Stimulated activated CD4-positive, alpha-beta T cell treated with anti-CD3 and anti-CD28 coated beads, Interleukin-1b, Interleukin-23, amount 100 ng/mL, for 1 hour (primary cell): ENCODE measurements at places on chromosomes 11 and 22.

DNA sequence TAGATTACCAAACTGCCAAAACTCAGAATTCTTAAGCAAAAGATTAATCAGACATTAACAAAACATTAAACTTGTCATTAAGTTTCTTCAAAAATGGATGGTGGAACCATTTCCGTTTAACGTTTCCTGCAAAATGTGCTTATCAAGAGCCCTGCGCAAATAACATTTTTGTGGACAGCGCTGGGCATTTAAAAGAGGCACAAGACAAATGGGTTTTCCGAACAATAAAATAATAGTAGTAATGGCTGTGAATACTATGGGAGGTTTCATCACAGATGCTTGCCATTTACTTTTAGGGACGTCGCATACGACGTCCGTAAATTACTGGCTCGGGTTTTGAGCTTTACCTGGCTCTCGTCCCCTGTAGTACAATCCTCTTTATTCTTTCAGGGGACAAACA is 1.1 kb downstream of the NPAT start:
- no peak for DNase-seq

DNA sequence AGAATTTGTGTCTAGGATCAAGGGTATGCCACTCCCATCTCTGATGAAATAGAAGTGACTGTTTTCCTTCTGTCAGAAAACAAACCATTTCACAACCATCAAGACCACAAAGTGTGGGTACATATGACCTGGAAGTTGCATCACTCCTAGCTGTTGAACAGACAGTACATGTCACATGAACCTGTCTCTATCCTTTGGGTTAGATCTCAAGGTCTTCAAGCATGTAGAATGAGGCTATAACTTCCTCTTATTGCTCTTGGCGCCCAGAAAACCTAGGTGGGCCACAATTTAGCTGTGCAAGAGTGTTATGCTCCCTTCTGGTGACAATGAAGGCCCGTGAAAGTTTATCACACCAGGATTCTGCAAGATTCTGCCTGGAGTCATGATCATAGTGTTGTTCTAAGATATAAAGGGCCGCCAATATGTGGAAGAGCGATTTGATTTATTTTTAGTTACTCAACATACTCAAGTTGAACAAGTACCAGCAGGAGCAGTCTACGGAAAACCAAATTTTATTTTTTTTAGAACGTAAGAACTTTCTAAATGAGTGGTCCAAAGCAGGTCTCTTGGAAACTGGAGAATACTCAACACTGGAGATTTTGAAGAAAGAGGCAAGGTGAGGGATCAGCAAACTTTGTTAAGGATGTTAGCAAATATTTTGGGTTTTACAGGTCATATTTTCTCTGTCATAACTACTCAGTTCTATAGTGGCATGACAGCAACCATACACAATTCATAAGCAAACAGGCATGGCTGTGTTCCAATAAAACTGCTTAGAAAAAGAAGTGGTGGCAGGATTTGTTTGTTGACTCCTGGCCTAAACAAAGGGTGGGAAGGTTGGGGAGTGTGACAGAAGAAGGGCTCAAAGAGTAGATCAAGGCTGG is 101.8 kb downstream of the USP35 start:
- DNase-seq = no peak

- no peak for DNase-seq
Measured at GRCh38 chr11:110763249-110764011, 51.2 kb upstream of the ARHGAP20 start.

DNA sequence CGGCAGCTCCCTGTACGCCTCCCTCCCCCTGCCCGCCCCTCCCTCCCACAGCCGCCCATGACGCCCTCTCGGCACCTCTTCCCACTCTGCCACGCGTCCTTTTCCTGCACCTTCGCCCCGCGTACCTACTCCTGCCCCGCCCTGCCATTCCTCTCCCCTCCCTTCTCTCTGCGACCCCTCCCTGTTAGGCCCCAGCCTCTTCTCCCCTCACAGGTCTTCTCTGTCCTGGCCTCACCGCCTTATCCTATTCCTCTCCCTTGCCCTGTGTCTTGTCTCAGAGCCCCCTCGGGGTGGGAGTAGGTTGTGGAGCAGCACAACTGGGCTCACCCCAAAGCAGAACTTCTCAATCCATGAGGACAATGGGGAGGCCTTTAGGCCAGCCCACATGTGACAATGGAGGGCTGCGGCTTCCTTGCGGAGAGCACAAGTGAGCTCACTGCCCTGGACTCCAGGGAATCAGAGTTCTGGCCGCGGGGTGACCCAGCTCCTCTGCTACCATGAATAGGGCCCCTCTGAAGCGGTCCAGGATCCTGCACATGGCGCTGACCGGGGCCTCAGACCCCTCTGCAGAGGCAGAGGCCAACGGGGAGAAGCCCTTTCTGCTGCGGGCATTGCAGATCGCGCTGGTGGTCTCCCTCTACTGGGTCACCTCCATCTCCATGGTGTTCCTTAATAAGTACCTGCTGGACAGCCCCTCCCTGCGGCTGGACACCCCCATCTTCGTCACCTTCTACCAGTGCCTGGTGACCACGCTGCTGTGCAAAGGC is 539 bp downstream of the SLC35C1 start:
- no peak for DNase-seq

- peak; percentile 25 for DNase-seq
Measured at GRCh38 chr22:45318558-45319323, 9.0 kb downstream of the FAM118A start.

- no peak for DNase-seq
Measured at GRCh38 chr22:43277987-43278601, 65.1 kb downstream of the SCUBE1 start.

DNA sequence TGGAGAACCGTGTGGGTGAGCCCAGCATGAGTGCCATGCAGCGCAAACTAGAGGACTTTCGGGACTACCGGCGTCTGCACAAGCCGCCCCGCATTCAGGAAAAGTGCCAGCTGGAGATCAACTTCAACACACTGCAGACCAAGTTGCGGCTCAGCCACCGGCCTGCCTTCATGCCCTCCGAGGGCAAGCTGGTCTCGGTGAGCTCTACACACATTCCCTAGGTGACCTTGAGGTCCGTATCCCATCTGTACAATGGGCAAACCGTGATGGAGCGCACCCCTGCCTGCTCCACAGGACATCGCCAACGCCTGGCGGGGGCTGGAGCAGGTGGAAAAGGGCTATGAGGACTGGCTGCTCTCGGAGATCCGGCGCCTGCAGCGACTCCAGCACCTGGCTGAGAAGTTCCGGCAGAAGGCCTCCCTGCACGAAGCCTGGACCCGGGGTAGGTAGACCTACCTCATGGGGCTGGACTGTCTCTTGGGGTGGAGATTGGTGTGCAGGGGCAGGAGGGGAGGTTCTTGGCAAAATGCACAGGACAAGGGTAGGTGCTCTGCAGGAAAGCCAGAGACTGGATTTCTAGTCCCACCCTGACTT is 10.6 kb downstream of the CTSF start:
- DNase-seq = no peak

- no peak for DNase-seq
Measured at GRCh38 chr22:20420157-20420842, 17.3 kb downstream of the SCARF2 start.

GRCh38 chr11:269146-269890 is 8.9 kb upstream of the NLRP6 start:
- DNase-seq = no peak

GRCh38 chr11:46121724-46122477 is 647 bp upstream of the PHF21A start:
- DNase-seq = peak; percentile 46

DNA sequence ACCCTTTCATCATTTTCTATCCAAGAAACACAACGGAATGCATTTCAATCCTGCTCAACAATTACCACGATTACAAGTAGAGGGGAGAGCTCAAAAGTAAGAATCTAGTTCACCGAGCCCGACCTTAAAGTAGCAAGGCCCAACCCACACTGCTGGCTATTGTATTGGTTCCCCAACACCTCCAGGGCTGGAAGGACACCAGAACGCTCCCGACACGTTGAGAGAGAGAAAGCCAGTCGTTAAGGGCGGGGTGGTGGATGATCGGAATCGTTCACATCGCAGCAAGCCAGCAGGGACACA is 690 bp downstream of the CKAP5 start:
- no peak for DNase-seq

GRCh38 chr11:9861860-9862725 is 198.2 kb downstream of the SWAP70 start:
- DNase-seq = no peak

- no peak for DNase-seq
Measured at GRCh38 chr11:109043315-109043714, 378.4 kb downstream of the DDX10 start.

DNA sequence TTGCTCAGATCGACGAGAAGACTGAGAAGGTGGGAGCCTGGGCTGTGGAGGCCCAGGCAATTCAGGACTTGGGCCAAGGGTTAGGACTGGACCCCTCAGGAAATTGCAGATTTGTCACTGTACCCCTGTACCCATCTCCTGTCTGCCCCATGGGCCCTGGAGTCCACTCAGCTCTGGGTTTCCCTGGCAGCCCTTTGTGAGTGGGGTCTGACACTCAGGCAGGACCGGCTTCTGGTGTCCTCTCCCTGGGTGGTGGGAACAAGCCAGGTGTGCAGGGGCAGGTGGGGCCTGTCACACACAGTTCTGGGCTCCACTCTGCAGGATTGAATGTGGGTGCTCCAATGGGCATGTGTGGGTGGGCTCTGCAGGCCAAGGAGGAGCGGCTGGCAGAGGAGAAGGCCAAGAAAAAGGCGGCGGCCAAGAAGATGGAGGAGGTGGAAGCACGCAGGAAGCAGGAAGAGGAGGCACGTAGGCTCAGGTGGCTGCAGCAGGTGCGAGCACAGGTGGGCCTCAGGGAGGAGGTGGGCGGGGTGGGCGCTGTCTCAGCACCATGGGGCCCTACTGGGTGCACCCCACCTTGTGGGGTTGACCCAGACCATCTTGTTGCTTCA is 21.6 kb downstream of the INCENP start:
- DNase-seq = no peak

GRCh38 chr11:69530278-69531070 is 49.0 kb downstream of the LINC01488 start:
- DNase-seq = no peak

DNA sequence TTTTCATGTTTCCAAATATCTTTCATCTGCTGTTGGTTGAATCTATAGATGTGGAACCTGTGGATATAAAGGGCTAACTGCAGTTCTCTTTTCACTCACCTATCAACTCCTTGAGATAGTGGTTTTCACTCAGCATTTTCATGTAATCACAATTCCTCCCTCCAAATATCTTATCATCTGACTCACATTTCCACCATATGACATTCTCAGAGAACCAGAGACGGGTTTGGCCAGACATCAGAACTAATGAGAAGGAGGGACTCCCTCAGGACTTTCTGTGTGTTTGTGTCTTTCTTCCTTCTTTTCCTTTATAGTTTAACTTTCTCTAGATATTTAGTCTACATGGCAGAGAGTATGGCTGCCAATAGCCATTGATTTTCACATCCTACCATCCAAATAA is 134.8 kb upstream of the DDI1 start:
- no peak for DNase-seq

- DNase-seq = no peak
Measured at GRCh38 chr11:32154275-32154674, 63.4 kb downstream of the RCN1 start.

GRCh38 chr11:113436672-113437252 is 38.4 kb downstream of the DRD2 start:
- no peak for DNase-seq

GRCh38 chr11:13262096-13262495 is 15.5 kb upstream of the BMAL1 start:
- no peak for DNase-seq

DNA sequence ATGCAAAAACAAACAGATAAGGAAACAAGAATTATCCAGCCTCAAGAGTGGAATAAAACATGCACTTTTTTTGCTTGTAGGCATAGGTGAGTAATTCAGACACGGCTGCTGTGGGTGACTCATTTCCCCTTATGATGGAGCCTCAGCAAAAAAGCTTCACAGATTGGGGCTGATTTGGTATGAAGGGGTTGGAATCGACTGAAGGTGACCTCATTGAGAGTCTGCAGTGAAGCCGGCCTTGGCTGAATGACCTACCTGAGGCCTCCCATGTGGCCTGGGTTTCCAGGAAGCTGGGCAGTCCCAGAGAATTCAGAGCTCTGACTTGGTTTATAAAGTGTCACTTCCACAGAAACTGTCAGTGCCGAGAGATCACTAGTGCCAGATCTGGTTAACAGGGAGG is 34.2 kb upstream of the VPREB1 start:
- no peak for DNase-seq

DNA sequence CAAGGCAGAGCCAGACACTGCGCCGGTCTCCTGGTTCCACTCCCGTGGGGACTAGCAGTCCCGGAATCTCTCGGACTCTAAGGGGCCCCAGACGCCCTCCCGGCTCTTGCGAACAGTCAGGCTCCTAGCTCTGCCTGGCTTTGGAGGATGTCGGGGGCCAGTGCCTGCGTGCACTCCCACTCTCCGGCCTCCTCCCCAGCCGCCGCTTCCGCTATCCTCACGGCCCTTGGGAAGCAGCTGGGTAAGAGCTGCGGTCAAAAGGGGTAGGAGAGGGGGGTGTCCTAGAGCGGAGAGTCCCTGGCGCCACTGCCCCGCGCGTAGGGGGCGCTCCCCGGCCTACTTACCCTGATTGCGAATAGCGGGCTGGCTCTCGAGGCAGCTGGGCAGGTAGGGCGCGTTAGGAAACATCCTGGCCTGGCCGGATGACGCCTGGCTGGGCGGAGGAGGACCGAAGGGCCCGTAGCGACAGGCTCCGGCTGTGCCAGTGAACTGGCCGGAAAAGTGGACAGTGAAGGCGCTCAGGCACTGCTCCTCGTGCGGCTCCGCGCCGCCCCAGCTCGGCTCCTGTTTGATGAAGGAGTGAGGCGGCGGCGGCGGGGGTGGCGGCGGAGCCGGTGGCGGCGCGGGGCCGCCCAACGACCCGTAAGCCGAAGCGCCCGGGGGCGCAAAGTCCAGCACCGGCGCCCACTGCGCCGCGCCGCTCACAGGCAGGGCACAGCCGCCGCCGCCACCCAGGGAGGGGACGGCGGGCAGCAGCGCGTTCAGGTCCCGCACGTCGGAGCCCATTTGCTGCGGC is 785 bp downstream of the WT1 start:
- DNase-seq = no peak

DNA sequence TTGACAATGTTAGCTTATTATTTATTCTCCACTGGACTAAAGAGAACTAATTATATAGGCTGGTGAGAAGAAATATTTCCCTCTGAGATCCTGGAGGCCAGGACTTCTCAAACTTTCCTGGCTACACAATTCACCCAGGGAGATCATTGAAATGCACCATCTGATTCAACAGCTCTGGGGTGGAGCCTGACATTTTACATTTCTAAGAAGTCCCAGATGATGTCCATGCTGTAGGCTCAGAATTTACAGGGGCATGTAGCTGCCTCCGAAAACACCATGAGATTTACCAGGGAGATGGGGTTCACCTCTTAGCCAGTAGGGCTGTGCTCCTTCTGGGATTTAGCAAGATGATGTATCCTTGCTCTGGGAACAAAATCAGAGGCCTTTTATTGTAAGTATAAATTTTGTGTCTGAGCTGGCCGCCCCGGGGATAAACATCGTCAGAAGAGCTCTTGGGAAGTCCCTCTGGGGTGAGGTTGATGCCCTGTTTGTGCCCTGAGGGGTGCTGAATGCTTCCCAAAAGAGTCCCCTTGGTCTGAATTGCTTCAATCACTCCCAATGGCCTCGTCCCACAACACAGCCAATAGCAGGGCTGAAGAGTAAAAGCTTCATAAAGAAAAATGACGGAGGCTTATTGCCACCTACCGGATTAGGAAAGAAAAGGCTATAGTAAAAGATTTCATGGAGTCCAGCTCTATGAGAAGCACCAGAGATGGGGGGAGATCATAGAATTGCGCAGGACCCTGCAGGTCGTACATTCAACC is 33.4 kb upstream of the API5 start:
- DNase-seq = no peak

GRCh38 chr11:945986-946385 is 20.3 kb downstream of the AP2A2 start:
- no peak for DNase-seq

GRCh38 chr11:64218628-64219353 is 7.2 kb downstream of the TRPT1 start:
- no peak for DNase-seq
